Mucosa of gallbladder (tissue), 1 donor: ENCODE measurements at places on chromosomes 5 and 9. TPM values are rescaled to one million over a fixed set of nuclear protein-coding genes. Genes with fewer than 3 reads are reported as not detected.

DNA sequence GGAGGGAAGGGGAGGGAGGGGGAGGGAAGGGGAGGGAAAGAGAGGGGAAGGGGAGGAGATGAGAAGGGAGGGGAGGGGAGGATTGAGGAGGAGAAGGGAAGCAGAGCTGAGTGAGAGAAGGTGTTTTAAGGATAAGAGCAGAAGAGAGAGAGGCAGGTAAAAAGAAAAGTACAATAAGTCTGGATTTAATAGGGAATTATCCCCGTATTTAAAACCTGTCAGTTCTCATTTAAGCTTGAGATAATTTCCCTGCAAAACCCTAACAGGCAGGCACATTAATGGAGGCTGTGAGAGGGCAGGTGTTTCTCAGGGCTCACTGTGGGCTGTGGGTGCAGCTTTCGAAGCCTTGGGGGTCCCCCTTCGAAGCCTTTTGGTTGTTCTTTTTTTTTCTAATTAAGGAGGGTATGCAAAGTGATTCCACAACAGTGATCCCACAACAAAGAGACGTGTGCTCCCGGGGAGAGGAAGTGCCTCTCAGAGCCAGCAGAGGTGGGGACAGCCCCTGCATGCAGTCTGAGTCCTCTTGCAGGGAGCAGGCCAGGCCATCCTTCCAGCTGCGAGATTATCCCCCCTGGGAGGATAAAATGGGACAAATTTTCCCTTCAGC, 317.9 kb upstream of the IRX1 start:
- no peak for DNase-seq

DNA sequence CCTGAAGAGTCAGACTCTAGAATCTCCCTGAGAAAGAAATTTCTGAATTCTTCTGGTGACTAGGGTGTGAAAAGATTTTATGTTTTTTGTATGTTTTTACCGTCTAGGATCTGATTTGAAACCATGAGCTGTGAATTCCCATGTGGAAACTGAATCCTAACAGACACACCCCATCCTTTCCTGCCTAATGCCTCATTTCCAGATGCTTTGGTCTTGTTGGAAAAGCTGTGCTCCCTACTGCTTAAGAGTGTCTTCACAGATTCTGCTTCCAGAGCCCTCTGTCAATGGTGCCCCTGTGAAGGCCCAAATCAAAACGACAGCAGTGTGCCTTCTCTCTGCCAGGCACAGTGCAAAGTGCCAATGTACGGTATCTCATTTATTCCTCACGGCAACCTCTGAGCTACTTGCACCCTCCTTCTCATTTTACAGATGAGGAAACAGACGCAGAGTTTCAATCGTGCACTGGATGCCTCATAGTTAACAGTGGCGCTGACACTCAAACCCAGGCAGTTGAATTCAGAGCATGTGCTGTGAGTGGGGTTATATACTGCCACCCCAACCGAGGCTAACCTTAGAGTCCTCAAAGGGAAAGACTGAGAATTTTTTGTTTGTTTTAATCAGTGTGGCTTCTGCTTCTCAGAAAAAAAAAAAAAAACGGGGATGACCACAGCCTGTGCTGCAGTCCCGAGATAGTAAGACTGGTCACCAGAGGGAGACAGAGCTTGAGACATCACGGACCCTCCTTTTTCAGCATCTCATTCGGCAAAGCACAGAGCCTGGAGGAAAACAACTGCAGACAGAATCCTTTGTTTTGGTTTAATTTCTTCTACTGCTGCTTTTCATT, 188.4 kb downstream of the SNCAIP start:
- DNase-seq = peak; percentile 36

GRCh38 chr9:104118916-104119315, 24.8 kb downstream of the SMC2 start:
- no peak for DNase-seq

GRCh38 chr5:73763300-73764032, 137.5 kb downstream of the ARHGEF28 start:
- peak; percentile 40 for DNase-seq

- no peak for DNase-seq
Measured at GRCh38 chr5:143170104-143170503, 233.4 kb downstream of the NR3C1 start.

The GCNT1 gene
- total RNA-seq = 15.6 TPM

The GARIN3 gene
- total RNA-seq = not detected

DNA sequence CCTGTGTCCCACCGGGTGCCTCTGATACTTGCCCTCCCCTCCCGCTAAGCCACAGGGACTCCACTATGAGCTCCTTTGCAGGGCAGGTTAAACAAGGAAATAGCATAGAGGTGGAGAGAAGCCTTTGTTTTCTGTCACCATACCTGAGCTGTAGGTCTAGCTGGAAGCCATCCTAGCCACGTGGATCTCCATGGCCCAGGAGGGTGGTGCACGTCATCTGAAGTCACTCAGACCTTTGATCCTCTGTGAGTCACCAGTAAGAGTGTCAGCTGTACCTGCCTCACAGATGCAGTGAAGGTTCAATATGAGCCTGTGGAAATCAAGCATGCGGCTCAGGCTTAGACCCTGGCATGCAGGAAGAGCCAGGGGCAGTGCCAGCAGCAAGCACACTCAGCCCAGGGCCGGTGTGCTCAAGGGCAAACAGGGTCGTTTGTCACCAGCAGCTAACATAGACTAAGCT, 55.1 kb downstream of the ASS1 start:
- peak; percentile 91 for DNase-seq

The FBP2 gene
- not detected for total RNA-seq

The TTLL11 gene
- 10.9 TPM for total RNA-seq

GRCh38 chr9:119963258-119963797, 594.1 kb upstream of the BRINP1 start:
- no peak for DNase-seq

- DNase-seq = no peak
Measured at GRCh38 chr9:99184110-99184474, 37.6 kb downstream of the ALG2 start.

GRCh38 chr5:119356612-119357188, 881 bp downstream of the TNFAIP8 start:
- DNase-seq = no peak

DNA sequence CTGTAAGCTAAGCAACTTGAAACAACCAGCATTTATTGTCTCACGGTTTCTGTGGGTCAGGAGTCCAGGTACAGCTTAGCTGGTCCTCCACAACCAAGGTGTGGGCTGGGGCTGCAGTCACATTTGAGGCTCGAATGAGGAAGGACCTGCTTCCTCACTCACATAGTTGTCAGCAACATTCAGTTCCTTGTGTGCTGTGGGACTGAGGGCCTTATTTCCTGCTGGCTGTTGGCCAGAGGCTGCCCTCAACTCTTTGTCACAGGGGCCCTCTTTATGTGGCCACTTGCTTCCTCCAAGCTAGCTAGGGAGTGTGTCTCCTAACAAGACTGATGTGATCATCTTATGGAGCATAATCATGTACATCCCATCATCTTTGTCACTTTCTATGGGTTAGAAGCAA, 29.2 kb upstream of the SEMA4D start:
- DNase-seq = peak; percentile 53

The SPINK13 gene
- not detected for total RNA-seq

The AGXT2 gene
- total RNA-seq = 6.6 TPM

- DNase-seq = no peak
Measured at GRCh38 chr5:87899721-87900131, 368.9 kb downstream of the TMEM161B start.

DNA sequence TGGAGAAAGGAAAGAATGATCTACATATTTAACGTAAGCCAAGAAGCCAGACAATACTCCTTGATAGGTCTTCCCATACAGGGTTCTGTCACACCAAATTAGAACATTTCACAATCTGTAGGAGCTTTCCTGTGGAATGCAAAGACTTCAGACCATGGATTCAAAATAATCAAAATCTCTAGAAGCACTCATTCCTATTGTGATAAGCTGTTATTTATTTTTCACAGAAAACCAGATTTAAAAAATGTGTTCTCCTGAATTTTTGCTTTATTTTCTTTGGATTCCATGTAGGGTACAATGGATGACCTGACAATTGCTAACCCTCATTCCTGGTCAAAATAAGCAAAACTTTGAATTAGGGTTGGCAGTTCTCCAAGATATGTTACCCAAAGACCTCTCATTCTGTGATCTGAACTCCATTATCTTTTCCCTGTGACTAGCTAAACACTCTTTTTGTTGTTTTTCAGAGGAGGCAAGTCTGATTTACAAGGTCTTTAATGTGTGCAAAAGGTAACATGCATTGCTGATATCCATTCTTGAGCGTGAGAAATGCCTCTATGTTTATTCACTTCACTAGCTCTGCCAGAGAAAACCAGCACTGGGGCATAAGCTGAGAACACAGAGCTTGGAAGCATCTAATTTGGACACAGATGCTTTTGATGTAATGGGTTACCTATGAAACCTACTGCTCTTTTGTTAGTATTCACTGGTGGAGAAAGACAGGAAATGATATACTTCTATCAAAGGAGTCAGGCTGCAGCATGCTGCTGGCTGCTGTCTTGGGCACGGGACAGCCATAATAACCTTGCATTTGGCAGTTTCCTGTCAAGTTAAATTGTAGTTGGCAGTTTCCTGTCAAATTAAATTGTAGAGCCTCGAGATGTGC, 31.4 kb downstream of the ACTBL2 start:
- DNase-seq = no peak

The TMEM38B gene
- 12.6 TPM for total RNA-seq

The LMX1B gene
- total RNA-seq = 0.17 TPM

DNA sequence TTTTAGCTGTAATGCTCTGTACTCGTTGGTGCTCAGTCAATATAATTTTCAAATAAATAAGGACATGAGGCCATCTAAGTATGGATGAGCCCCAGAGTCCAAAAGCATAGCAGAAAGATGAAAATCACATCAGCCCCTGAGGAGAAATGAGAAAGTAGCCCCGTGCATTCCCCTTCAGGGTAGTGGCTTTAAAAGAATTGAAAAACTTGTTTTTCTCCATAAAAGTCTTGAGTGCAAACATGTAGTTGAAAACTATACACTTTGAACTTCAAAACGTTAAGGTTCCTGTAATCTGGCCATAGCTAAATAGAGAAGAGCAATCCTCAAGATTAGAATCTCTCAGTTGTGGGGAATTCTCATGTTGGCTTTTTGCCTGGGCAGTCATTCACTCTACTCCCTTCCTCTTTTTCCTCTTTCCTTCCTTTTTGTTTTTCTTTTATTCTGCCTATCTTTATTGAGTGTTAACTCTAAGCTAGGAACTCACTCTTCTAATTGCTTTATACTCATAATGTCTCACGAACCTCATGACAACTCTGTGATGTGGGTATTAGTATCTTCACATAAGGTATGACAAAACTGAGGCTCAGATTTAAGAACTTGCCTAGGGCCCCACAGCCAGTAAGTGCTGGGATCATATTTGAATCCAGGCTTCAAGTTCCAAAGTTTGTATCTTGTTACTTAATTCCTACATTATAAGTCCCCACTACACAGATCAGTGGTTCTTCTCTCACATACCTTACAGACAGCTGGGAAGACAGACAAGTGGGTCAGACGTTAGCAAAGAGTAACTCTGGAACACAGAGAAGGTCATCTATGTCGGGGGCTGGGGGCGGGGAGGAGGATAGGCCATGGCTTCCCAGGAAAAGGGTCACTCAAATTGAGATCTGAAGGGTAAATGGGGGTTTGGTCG, 46.4 kb upstream of the ABCA1 start:
- DNase-seq = no peak

- DNase-seq = no peak
Measured at GRCh38 chr5:1168796-1169195, 32.6 kb upstream of the SLC6A19 start.

The PCDHA2 gene
- 0.20 TPM for total RNA-seq

DNA sequence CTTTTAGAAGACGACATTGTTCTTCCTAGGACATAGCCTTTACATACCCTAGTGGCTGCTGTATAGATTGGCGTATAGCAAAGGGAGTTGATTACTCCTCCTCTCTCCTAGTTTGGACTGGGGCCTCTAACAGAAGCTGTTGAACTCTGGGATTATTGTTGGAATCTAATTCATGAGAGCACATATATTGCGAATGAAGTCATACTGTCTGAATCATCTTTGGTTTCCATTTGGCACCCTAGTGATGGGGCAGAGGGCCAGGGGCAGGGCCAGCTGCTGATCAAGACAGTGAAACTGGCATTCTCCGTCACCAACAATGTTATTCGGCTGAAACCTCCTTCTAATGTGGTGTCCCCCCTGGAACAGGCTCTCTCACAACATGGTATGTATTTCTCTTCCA, 40.3 kb downstream of the NUP188 start:
- no peak for DNase-seq

DNA sequence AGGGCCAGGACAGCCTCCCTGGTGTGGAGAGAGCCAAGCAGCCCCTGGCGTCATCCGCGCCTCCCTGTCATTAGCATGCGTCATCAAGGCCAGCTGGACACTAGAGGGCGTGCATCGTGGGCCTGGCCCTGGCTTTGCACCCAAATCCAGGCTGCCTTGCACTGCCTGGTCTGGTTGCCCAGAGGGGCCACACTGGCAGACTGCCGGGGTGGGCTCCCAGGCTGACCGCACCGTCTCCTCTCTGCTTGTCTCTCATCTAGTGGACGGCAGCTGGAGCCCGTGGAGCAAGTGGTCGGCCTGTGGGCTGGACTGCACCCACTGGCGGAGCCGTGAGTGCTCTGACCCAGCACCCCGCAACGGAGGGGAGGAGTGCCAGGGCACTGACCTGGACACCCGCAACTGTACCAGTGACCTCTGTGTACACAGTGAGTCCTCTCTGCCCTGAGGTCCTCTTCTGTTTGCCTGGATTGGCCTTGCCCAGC, 29.0 kb downstream of the HK3 start:
- DNase-seq = peak; percentile 13
